GM20000 (cell line): ENCODE measurements at places on chromosomes 4 and X.
A peak's percentile ranks its signal among the peaks of the same experiment; 100 is the strongest.

DNA sequence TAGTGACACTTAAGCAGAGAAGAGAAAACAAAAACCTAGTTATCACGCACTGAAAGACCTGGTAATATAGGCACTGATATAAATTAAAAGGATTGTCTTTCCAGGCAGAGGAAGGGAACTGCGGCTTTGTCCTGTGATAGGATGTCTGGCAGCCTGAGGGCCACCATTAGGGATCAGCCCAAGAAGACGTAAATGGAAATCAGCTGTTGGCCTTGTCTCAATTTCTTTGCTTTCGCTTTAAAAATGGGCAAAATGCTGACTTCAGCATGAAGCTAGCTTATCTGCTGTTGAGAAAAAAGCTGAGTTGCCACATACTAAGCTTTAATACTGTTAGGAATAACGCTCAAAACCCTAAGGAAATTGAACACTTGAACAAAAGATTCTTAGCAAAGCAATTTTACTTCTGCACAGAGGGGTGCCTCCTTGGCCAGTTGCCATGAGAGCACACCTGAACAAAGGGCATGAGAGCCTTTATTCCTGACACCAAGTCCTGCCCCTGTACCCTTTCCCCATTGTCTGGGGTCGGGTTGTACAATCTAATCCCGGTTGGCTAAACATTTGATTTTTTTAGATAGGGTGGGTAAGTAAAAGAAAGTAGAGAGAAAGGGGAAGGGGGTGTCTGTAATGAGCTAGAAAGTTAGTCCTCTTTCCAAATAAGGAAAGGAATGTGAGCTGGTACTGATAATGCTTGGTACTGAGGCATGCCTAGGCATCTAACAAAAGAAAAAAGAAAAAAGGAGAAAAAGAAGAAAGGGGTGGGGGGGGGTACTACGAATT, 85.1 kb upstream of the UCP1 start:
- no peak for DNase-seq

DNA sequence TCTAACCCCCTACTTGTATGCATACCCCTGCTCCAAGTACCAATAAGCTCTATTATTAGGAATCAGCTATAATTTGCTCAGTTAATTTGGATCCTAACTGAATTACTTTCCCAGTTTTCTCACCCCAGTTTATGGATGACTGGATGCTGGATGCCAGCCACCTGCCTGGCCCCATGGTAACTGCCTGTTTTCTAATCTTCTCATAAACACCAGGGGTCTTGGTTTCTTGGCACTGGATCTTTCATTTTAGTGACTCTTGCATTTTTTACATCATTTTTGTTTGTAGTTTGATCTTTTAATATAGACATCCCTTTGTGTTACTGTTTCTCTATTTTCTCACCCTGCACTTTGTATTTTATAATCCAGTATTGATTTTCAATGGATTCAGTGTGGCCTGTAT, 246.8 kb downstream of the ADGRL3 start:
- DNase-seq = no peak

DNA sequence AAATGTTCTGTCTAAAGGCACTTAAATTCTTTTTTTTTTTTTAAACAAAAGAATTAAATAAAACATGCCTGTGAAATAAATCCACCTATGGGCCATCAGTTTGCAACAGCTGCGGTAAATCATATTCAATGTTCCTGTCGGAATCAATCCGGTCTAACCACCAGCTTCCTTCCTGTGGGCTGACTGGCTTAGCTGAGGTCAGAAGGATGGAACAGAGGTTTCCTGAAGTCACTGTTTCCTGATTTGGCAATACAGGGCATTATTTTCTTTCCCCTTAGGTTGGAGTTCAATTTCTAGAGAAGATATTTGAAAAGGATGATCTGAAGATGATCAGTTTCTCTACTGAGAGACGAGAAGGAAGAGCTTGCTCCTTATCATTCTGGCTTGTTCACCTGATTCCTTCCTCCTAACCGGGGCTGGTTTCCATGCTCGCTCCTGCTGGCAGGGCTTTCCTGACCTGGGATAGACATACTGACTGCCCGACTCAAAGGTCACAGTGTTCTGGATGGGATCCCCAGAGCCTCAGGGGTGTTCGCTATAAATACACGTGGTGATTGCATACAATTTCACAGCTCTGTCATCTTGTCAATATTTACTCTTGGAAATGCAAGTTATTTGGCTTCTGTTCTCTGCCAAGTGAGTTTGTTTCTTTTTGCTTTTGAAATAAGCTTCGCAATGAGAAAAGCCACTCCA, 21.7 kb downstream of the PDLIM3 start:
- DNase-seq = no peak

GRCh38 chr4:76194325-76194724, 19.3 kb downstream of the SCARB2 start:
- DNase-seq = no peak

- peak; percentile 58 for DNase-seq
Measured at GRCh38 chrX:386239-386767, 404 bp downstream of the PPP2R3B start.

DNA sequence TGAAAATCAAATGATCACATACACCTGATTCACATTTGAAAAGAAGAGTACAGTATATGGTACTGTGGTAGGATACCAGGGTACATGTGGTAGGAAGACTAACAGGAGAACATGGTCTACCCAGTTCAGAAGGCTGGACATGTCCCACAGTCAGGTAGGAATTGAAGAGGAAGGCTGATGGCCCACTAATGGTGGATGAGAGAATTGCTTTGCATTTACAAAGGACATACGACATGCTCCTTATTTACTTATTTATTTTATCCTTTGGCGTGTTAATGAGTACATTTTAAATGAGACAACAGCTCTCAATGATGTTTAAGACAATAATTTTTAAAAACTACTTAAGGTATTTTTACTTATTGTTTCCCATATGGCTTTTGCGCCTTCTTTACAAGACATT, 106.7 kb upstream of the BMP2K start:
- no peak for DNase-seq

GRCh38 chrX:7318241-7318640, 170.3 kb upstream of the PUDP start:
- DNase-seq = no peak

DNA sequence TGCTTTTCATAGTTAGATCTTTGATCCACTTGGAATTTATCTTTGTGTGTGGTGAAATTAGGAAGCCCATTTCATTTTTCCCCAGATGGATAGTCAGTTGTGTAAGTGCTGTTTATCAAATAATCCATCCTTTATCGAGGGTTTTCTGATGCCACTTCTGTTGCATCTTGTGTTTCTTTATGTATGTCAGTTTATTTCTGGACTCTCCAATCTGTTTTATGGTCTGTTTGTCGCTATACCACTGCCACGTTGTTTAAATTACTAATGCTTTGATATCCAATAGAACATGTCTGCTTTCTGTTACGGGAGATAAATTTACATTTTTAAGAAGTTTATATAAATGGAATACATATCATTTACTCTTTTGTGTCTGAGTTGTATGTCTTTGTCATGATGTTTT, 21.0 kb downstream of the CD38 start:
- no peak for DNase-seq

GRCh38 chr4:108303488-108304177, 134.9 kb upstream of the LEF1 start:
- DNase-seq = no peak

GRCh38 chr4:151784706-151785105, 23.9 kb upstream of the GATB start:
- no peak for DNase-seq
